Glutamatergic neuron (in vitro differentiated cells): ENCODE measurements at places on chromosomes 13 and 19. TPM values are rescaled to one million over a fixed set of nuclear protein-coding genes. Genes with fewer than 3 reads are reported as not detected.
A peak's percentile ranks its signal among the peaks of the same experiment; 100 is the strongest.

GRCh38 chr13:87398047-87398446 lies 273.1 kb upstream of the SLITRK5 start:
- no peak for DNase-seq

DNA sequence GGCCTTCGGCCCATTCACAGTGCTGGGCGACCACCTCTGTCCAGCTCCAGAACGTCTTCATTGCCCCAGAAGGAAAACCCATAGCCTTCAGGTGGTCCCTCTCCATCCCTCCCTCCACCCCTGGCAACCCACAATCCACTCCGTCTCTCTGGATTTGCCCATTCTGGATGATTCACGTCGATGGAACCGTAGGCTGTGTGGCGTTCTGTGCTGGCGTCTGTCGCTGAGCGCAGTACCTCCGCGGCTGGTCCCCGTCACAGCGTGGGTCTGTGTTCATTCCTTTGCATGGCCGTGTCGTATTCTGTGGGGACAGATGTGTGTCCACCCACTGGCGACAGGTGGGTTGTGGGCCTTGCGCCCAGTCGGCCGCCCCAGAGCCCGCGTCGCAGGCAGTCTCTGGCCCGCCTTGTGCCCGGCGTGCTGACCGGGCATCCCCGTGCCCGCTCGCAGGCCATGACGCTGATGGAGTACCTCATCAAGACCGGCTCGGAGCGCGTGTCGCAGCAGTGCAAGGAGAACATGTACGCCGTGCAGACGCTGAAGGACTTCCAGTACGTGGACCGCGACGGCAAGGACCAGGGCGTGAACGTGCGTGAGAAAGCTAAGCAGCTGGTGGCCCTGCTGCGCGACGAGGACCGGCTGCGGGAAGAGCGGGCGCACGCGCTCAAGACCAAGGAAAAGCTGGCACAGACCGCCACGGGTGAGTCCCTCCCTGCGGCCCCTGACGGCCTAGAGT lies 10.1 kb downstream of the EPN1 start:
- DNase-seq = no peak

GRCh38 chr19:54218259-54218658 lies 4.5 kb downstream of the LILRB3 start:
- no peak for DNase-seq

- DNase-seq = no peak
These were observed 23.1 kb downstream of the TRPM4 start for GRCh38 chr19:49180659-49181058.

DNA sequence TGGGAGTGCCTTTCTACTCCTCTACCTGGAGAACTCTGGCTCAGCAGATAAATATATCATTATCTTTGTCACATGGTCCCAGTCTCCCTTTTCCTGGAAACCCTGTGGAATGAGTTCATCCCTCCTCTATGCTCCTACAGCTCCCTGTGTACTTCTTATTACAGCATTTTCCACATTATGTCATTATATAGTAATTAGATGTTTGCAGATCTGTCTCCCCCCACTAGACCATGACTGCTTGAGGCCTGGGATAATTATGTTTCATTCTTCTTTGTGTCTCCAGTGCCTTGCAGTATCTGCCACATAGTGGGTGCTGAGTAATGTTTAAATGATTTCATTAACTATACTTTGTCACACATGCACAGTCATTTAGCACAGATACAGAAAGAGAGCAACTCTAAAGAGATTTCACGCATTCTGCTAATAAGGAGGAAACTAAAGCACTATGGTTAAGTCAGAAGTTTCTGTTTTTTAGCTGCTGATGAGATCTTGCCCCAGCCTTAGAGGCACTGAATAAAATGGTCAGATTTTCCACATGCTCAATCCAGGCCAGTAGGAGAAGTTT lies 66.1 kb upstream of the DIAPH3 start:
- no peak for DNase-seq

GRCh38 chr19:16419669-16420335 lies 52.0 kb downstream of the EPS15L1 start:
- no peak for DNase-seq

- DNase-seq = no peak
These were observed 34.5 kb upstream of the UQCRFS1 start for GRCh38 chr19:29247471-29247870.

- DNase-seq = no peak
These were observed 34.5 kb upstream of the ARHGEF7 start for GRCh38 chr13:111080642-111081041.

- DNase-seq = no peak
These were observed 193.3 kb downstream of the USP12 start for GRCh38 chr13:26978081-26978860.

DNA sequence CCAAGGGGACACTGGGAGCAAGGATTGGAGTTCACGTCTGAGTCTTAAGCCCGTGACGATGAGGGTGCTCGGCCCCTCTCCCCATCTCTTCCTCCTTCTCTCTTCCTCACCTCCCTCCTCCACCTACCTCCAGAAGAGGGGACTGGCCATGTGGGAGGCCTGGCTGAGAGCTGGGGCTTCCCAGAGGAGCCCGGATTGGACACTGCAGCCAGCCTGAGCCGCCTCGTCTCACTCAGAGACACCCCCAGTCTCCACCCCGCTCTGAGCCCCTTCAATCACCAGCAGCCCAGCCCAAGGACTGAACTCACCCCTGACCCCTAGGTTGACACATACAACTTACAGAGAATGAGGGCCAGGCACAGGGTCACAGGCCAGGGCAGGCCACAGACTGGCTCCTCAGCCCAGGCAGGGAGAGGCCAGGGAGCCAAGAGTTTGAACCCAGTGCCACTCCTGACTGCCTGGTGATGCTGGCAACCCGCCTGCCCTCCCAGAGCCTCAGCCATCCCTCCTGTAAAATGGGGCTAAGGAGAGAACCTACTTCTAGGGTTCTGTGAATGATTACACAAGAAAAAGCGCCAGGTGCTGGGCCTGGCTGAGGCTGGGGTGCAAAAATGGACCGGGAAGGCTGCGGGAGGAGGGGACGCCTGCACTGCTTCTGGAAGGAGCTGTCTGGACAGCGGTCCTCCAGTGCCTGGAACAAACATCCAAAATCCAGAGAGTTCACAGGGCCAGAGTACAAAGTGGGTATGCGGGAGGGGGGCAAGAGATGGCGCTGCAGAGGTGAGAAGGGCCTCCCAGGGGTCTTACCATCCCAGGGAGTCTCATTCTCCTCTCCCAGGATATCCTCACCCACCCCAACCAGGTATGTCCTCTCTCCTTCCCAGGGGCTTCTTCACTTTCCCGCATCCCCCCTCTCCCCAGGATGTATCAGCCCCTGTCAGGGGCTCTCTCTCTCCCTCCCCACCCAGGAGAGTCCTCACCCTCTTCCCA lies 1.1 kb downstream of the CD79A start:
- no peak for DNase-seq

GRCh38 chr19:55460670-55461258 lies 678 bp downstream of the ISOC2 start:
- DNase-seq = peak; percentile 77

GRCh38 chr13:67140006-67140405 lies 90.1 kb downstream of the PCDH9 start:
- DNase-seq = no peak

- DNase-seq = no peak
These were observed 1599.1 kb downstream of the PCDH9 start for GRCh38 chr13:65631078-65631477.

- no peak for DNase-seq
These were observed 90.5 kb downstream of the C13orf42 start for GRCh38 chr13:51020600-51020999.

DNA sequence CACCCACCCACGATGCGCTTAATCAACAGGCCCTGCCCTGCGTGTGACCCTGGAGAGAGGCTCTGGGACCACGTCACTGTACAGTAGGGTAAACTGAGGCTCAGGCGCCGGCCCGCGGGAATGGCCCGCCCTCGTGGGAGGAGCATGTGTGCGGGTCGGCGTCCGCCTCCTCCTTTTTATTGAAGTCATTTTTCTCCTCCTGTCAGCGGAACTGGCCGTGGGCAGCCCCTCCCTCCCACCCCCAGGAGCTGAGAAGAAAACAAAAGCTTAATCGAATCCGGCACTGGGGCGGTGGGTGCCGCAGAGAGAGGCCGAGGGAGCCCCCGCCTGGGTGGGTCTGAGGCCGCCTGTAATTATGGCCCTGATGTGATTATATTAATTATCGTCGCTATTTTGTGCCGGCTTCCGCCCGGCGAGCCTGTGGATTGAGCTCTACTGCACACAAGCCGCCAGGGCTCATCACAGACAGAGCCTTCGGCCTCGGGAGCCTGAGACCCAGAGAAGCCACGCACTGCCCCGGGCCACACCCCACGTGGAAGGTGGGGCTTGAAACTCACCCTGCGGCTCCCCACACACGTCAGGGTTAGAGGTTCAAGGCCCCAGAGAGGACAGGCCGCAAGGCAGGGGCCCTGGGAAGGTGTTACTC lies 7.0 kb downstream of the C2CD4C start:
- DNase-seq = peak; percentile 15

The ZNF146 gene
- total RNA-seq = 59.6 TPM

The MEIOSIN gene
- total RNA-seq = not detected

The SGCG gene
- 2.6 TPM for total RNA-seq

The USF2 gene
- total RNA-seq = 132 TPM

The PEAK3 gene
- total RNA-seq = not detected

The RDH8 gene
- total RNA-seq = not detected

The FBXL12 gene
- total RNA-seq = 43.0 TPM

The CEACAM8 gene
- total RNA-seq = not detected

The C19orf38 gene
- 0.44 TPM for total RNA-seq

The CDX2 gene
- 1.1 TPM for total RNA-seq

The PSG7 gene
- total RNA-seq = not detected
